ENCODE measurements at places on chromosomes 12 and 14. TPM values are rescaled to one million over a fixed set of nuclear protein-coding genes. Genes with fewer than 3 reads are reported as not detected.

Gene TMEM19
- 25.7 TPM for total RNA-seq

Gene KCNA5
- 6.5 TPM for total RNA-seq

Gene KRT82
- total RNA-seq: not detected

Gene TMEM229B
- 2.9 TPM for total RNA-seq

Gene RNF212B
- total RNA-seq: not detected

Gene SIX4
- 26.0 TPM for total RNA-seq

Gene ZNF84
- total RNA-seq: 32.0 TPM

Gene GYS2
- total RNA-seq: not detected

Gene TCTN2
- total RNA-seq: 8.6 TPM

Gene RNU4-1
- 1,738 TPM for total RNA-seq

Gene RND1
- 1.1 TPM for total RNA-seq

GRCh38 chr12:7905071-7905470 lies 30.9 kb downstream of the SLC2A3 start:
- no peak for DNase-seq

DNA sequence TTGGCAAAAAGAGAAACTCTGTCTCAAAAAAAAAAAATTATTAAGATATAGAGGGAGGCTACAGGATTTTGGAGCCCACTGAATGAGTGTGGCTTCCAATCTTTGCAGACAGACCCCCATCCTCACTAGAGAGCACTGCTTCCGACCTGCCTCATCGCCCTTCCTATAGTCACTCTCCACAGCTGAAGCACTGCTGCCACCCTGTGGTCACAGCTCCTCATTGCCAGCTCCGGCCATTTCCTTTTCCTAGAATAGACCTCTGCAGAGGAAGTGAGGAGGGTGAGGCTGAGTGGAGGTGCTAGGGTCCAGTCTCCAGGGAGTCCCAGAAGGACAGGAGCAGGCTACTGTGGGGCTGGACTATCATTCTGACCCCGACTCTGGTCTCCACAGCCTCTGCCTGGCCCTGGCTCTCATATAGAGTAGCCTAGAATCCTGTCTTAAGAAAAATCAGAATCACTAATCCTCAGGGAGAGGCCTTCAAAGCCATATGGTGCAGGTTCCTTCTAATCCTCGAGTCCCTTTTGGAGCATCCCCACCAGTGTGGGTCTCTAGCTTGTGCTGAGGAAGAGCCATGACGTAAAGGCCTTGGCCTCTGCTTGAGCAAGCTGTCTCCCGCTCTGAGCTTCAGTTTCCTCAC lies 1.4 kb upstream of the NPFF start:
- DNase-seq: no peak

GRCh38 chr12:23770202-23770938 lies 179.1 kb downstream of the SOX5 start:
- no peak for DNase-seq

DNA sequence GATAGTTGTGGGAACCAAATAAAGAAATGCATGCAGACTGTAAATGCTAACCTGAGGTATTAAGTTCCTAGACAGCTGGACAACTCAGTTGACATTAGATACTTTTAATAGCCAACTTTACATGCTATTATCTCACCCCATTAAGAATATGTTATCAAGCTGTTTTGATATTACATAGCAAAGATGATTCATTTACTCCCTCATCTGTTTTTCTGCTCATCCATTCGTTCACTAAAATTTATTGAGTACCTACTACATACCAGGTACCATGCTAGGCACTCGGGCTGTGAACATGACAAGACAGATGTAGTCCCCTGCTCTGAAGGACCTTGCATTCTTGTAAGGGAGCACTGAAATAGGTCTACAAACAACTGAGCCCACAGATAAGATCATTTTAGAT lies 192.4 kb downstream of the DACT1 start:
- DNase-seq: no peak

GRCh38 chr12:20350026-20350425 lies 18.3 kb upstream of the PDE3A start:
- DNase-seq: no peak

DNA sequence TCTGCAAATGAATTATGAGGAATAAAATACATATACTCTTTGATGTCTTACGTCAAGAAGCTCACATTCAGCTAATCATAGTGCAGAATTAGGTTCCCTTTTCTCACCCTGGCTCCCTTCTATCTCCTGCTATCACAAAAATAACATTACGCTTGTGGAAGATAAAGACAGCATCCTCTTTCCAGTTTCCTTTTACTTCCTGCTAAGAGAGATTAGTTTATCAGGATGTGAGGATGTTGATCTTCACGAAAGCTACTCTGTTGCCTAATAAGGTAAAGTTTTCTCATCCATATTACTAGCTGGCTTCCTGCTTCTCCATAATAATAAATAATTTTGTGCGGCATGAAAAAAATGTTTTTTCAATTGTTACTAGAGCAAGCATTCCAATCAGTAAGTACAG lies 217.7 kb upstream of the DCN start:
- DNase-seq: no peak

GRCh38 chr12:32024884-32025592 lies 65.8 kb downstream of the RESF1 start:
- no peak for DNase-seq

DNA sequence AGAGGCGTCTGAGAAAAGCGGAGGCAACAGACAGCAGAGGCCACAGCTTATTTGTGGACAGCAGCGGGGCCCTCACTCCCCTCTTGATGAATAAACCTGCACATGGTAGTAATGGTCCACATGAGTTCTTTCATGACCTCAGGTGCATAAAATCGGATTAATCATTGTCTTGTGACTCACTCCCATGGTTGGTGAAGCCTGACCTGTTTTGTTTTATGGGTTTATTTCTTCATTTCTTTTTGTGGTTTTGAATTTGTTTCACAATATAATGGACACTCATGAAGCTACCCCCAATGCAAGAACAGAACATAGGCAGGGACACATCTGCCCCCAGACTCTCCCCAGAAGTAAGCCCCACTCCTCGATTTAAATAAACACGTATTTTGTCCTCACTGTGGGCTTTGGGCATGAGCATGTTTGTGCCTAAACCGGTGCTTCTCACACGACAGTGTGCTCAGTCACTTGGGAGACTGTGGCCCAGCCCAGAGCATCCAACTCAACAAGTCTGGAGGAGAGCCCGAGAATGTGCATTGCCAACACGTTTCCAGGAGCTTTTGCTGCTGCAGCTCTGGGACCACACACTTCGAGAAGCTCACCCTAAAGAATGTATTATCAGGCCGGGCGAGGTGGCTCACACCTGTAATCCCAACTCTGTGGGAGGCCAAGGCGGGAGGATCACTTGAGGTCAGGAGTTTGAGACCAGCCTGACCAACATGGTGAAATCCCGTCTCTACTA lies 116.1 kb downstream of the SCARB1 start:
- DNase-seq: no peak

DNA sequence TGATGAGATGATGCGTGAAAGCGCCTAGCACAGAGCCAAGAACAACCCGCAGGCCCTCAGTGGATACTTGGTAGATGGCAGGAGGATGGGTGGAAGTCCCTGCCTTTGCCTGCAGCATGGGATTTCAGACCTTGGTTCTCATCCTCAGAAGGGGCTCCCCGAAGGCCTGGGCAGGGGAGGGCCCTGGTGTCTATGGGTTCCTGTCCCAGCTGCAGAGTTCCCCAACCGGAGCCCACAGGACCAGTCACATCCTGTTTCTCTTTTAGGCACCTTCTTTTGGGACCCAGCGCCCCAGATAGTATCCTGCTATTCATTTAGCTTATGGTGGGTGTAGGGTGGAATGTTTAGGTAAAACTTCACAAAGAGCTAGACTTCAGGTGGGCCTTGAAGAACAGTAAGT lies 55.5 kb downstream of the CALM1 start:
- no peak for DNase-seq

DNA sequence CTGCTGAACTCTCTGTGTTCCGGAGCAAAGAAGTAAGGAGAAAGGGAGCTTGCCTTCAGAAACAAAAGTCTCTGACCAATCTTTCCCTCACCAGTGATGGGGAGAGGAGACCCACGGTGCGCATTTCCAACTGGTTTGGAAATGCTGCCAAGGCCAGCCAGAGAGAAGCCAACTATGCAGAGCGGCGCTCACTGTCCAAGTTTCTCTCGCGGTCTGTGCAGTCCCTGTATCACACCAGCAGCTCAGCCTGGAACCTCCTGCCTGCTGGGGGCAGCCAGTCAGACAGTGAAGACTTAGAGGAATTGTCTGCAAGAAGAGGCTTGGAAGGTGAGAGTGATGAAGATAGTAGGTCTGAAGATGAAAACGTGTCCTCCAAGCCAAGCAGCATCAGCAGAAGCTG lies 206.2 kb downstream of the NAV3 start:
- no peak for DNase-seq

- no peak for DNase-seq
Observed at GRCh38 chr14:92433407-92433806, 80.2 kb upstream of the RIN3 start.

DNA sequence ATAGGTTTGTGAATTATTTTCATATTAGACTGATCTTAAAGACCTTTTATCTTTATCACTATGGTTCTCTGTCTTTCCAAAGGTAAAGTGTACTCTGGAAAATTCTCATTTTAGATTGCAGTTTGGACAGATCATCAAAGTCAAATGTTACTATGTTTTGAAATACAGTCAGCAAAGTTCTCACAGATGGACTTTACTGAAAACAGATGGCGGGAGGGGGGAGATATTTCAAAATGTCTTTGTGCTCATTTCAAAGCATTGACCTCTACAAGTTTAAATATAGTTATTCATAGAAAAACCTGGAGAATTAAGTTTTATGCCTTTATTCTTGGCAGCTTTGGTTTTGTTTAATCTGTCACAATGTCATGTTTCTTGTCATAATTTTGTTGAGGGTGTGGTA lies 51.8 kb upstream of the LRTM2 start:
- no peak for DNase-seq

DNA sequence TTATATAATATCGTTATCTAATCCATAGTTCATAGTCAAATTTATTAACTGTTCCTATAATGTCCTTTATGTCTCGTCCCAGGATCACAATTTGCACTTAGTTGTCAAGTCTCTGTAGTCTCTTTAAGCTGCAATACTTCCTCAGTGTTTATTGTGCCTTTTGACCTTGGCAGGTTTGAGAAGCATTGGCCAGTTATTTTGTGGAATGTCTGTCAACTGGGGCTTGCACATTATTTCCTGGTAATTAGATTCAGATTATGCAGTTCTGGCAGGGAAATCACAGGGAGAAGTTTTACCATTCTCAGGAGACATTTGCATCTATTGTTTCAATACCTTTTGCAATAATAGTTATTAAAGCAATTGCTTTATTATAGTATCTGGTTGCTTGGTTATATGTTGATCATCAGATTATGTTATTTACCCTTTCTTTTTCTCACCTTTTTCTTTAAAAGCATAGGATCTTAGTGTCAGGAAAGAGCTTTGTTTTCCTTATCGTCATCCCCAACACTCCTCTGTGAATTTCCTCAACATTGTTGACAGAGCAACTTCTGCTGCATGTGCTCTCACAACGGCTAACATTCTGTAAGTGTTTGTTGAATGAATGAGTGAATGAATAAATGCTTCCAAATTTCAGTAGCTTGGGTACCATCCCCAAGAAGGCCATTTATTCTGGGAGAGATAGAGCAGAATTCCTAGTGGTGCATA lies 3.7 kb upstream of the ART4 start:
- no peak for DNase-seq

- no peak for DNase-seq
Observed at GRCh38 chr12:104668274-104668718, 211.5 kb downstream of the CHST11 start.

DNA sequence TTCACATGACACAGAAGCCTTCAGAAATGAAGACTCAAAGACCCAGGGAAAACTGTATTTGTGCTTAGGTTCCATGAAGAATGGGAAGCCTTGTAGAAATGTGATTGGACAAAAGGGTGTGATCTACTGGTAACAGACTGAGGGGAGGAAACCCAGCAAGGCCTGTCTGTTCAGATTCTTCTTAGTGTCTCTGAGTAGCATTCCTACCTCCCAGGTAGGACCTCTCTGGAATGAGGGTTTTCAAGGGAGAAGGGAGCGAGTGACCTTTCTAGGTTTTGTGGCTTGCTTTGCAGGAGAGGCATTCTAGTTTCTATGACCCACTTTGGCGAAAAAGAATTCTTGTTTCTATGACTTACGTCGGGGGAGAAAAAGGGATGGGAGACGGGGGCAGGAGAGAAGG lies 401.7 kb downstream of the DPF3 start:
- no peak for DNase-seq

DNA sequence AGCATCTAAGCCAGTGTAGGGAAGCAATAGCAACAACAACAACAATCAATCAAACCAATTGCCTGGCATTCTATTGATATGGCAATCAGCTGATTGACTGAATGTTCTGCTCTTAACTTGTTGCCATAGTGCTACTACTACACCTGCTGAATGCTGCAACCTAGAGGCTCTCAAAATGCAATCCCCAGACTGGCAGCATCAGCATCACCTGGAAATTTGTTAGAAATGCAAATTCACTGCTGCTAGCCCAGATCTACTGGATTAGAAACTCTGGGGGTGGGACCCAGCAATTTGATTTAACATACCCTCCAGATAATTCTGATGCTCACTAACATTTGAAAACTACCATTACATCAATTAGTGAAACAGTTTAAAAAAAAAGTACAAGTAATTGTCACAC lies 363.6 kb downstream of the SNAPC1 start:
- DNase-seq: no peak

DNA sequence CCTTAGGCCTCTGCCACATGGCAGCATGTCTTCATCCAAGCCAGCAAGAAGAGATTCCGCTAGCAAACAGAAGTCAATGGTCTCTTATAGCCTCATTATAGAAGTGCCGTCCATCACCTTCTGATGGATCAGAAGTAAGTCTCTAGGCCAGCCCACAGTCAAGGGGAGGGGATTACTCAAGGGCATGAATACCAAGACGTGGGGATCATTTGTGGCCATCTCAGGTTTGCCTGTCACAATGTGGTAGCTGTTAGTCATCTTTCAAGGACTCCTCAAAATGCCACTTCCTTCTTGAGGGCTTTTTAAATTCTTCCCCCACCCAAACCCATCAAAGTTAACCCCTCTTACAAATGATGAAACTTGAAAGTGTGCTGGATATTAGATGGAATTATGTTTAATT lies 8.1 kb upstream of the ADCY6 start:
- DNase-seq: no peak

DNA sequence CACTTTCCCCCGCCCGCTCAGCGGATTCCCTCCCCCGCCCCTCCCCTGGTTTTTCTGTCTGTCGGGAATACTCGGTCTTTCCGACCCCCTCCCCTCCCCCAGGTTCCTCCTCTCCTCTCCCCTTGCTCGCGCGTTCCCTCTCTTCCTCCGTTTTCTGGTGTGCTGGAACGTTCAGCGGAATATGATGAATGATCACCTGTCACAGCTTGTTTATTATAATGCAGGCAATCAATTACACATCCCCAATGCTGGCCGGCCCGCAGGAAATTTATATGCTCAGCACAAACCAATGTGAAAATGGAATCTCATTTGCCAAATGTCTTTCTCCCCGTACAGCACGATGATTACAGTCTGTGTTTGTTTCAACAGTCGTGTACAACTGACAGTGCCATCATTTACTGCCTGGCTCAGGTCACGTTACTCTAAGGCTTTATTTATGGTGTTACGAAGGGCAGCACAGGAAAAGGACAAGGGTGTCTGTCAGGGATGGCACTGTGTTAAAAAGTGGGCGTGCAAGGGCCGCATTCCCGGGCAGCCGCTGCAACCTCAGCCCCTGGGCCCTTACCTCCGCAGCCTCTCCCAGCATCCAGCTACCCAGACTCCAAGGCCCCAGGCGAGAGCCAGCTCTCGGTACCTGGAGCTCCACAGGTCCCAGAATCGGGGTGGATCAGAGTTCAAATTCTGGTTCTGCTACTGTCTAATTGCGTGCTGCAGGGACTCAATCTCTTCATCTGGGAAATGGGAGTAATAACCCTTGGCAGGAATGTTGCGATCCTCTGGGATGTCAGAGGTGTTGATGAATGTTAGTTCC lies 24.7 kb upstream of the MAP1LC3B2 start:
- no peak for DNase-seq

- DNase-seq: no peak
Observed at GRCh38 chr12:47885566-47885965, 19.2 kb downstream of the VDR start.

Data from chondrocyte (in vitro differentiated cells).